ENCODE measurements at places on chromosomes 4 and X.

DNA sequence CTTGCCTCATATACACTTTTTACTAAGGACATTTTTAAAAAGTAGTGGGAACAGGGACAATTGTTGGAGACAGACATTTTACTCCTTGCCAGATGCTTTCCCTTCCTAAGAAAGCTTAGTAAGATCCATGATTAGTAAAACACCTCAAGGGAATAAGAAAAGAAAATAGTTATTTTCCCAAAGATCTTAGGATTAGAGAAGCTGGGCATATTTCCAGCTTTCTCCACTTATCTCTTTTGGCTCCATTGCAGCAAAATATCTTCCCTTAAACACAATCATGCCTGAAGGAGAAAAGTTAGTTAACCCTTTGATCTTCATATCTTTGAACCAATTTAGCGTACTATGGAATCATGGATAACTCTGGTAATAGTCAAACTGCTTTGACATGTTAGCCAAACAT lies 257.9 kb downstream of the PCDH18 start:
- DNase-seq, result no peak

DNA sequence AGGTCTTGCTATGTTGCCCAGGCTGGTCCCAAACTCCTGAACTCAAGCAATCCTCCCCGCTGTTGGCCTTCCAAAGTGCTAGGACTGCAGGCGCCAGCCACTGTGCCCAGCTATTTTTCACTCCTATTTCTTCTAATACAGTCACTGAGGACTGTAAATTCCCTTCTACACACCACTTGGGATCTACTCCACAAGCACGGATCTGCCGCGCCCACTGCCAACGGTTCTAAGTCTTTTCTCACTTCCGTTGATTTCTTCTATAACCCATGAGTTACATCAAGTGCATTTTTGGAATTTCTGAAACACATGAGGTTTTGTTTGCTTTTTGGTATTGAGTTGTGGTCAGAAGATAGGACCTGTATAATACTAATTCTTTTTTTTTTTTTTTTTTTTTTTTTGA lies 48.6 kb downstream of the FAM53A start:
- DNase-seq, result no peak

- DNase-seq, result no peak
Observed at GRCh38 chr4:13891544-13891939, 264.0 kb upstream of the BOD1L1 start.

DNA sequence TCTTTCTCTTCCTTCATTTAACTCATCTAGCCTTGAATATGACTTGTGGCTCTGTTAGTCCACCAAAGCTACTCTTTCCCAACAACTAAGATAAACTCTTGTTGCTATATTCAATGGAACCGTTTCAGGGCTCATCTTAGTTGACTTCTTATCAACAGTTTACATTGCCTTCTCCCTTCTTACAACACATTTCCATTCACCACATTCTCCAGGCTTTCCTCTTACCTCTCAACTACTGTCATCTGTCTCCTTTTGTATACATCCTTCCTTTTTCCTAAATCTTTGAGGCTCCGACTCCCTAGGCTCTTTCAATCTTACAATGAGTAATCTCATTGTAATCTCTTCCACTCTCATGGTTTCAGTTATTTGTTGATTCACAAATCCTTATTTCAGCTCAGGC lies 58.5 kb downstream of the NCAPG start:
- no peak for DNase-seq

DNA sequence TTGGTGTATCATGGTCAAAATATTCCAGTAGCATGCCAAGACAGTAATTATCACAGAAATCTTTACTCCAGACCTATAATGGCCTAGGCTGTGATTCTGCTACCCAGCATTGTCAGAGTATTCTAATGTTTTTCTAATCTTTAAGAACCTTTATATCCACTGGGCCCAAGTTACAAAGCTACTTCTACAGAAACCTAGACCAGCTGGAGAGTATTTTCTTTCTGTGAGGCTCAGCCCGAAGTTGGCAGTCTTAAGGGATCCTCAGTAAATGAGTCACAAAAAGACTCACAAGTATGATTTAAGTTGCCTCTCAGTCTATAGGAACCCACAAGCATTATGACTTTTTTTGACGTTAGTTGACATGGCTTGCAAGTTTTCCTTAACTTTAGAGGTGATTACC lies 638.5 kb upstream of the FAM241A start:
- no peak for DNase-seq

GRCh38 chrX:48781705-48782104 lies 4.7 kb upstream of the GATA1 start:
- DNase-seq, result no peak

DNA sequence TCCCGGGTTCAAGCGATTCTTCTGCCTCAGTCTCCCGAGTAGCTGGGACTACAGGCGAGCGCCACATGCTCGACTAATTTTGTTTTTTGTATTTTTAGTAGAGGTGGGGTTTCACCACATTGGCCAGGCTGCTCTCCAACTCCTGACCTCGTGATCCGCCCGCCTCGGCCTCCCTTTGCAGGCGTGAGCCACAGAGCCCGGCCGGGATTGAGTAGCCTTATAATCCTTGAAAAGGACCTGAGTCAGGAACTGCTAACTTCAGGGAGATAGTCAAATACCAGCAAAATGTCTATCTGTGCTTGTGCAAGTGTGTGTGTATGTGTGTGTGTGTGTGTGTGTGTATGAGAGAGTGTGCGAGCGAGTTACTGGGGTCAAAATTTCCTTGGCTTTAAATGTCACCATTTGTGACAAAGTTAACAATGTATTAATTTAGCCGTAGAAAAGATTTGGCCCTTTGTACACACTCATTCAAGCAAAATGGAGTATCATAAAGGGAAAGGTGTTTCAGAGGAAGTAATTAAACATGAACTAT lies 1.8 kb upstream of the KDM6A start:
- DNase-seq, result no peak

GRCh38 chrX:2554891-2555290 lies 54.1 kb upstream of the DHRSX start:
- no peak for DNase-seq

- DNase-seq, result no peak
Observed at GRCh38 chr4:53511014-53511413, 80.3 kb downstream of the LNX1 start.

DNA sequence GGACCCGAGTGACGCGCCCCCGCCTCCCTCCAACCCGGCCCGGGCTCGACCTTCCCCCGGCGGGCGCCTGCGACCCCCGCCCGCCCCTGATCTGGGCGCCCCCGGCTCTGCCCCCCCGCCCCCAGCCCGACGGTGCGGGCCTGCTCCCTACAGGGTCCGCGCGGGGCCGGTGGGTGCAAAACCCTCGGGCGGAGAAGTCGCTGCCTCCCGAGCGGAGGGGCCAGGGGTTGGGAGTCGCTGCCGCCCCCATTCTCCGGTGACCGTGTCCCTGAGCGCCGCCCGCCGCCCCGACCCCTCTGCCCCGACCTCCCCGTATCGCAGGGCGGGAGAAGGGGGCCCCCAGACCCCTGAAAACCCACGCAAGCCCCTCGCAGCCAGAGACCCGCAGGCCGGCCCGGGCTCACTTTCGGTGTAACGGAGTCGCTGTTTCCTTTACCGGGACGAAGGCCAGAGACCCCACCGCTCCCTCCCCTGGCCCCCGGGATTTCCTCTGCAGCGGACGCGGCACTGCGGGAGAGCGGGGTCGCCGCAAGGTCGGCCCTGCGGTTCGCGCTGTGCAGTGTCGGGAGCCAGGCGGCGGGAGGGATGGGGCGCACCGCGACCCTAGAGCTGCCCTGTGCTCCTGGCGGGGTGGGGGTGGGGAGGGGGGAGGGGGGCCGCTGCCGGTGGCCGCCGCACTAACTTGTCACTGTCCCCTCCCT lies 729 bp upstream of the CPLX1 start:
- no peak for DNase-seq

All from stimulated activated CD4-positive, alpha-beta T cell treated with anti-CD3 and anti-CD28 coated beads, TNF-alpha, amount 100 ng/mL, for 24 hours (primary cell).